ENCODE measurements at places on chromosomes 4 and X.

GRCh38 chrX:460116-460515 lies 73.4 kb upstream of the PPP2R3B start:
- no peak for DNase-seq

- peak; percentile 36 for DNase-seq
Observed at GRCh38 chr4:15003401-15003890, 1.2 kb downstream of the CPEB2 start.

- peak; percentile 94 for DNase-seq
Observed at GRCh38 chr4:108360754-108361445, 192.2 kb upstream of the LEF1 start.

DNA sequence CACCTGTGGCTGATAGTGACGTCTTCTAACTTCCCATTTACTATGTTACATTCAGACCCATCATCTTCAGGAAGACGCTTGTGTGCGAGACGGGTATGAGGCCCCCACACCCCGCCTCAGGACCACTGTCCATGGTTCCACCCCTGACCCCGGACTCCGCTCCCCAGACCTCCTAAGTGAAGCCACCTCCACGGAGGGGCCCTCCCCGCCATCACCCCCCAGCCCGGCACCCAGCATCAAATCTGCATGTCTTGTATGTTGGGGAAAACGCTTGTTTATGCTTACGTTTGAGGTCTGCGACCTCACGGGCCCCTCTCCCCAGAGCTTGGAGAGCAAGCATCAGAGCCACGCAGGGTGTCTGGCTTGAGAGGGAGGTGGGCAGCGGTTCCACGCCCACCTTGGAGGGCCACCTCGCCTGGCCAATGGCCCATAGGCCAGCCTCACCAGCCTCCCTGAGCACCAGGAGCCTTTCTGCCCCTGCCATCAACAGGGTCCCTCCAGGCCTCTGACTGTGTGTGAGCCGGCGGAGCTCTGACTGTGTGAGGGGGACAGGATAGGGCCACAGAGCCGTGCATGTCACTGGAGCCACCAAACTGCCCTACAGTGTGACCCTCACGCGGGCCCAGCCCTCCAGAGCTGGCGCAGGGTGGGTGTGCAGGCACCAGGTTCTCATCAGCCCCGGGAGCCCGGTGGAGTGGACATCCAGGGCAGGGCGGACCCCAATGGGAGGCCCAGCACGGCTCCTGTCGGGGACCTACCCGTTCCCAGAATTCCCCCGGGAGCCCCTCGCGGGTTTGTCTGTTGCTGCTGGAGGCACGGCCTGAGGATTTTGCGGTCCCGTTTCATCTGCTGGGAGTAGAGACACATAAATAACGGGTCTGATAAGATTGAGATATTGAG lies 88.4 kb upstream of the NKX1-1 start:
- DNase-seq, result no peak

GRCh38 chr4:173707658-173708419 lies 177.8 kb upstream of the HAND2 start:
- DNase-seq, result no peak

DNA sequence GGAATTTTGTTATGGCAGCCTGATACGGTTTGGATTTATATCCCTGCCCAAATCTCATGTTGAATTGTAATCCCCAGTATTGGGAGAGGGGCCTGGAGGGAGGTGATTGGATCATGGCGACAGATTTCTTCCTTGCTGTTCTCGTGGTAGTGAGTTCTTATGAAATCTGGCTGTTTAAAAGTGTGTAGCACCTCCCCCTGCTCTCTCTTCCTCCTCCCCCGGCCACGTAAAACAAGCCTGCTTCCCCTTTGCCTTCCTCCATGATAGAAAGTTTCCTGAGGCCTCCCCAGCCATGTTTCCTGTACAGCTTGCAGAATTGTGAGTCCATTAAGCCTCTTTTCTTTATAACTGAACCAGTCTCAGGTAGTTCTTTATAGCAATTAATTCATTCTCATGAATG lies 37.9 kb downstream of the SUPT20HL2 start:
- no peak for DNase-seq

DNA sequence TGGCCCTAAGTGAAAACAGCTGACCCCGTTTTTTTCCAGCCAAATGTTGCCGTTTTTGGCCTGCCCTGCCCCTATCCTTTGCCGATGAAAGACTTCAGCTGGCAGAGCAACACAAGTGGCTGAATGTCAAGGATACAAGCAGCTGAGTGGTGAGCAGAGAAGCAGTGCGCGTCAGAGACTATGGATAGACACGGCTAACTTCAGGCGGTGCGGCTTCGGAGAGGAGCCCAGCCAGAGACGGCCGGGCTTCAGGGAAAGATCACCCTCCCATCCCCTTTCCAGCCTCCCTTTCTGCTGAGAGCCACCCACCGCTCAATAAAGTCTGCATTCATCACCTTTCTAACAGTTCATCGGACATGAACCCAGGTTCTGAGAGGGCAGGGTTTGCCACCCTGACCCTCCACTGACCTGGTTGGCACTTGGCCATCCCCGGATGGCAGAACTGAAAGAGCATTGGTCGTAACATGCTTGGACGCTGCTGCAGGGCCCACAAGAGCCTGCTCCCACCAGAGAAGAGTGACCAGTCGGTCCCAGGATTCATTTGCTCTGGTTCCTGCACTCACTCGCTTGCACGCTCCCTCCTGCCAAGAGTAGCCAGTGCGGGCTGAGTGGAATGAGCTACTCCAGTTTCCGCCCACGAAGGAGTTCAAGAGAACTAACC lies 125.8 kb downstream of the PPEF1 start:
- no peak for DNase-seq

GRCh38 chr4:38675146-38676121 lies 11.4 kb downstream of the KLF3 start:
- peak; percentile 69 for DNase-seq

- DNase-seq, result no peak
Observed at GRCh38 chr4:137610960-137611359, 78.7 kb upstream of the PCDH18 start.

- DNase-seq, result no peak
Observed at GRCh38 chrX:134753718-134754008, 95.4 kb upstream of the PLAC1 start.

- no peak for DNase-seq
Observed at GRCh38 chr4:145580906-145581305, 38.3 kb upstream of the MMAA start.

- DNase-seq, result peak; percentile 78
Observed at GRCh38 chr4:157115613-157116335, 39.8 kb downstream of the GLRB start.

DNA sequence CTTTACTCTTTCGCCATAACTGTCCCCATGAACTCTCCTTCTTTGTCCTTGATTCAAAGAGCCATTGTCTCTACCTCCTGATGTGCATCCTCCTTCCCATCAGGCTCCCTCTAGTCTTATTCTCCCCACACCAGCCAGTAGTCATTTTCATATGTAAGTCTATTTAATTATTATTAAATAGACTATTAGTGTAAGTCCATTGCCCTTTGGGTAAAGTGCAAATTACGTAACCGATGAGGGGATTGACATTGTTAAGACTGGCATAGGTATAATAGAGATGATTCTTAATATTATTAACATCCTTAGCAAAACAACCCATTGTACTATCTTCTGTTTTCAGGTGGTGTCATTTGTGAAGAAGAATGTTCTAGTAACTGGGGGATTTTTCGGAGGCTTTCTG lies 16.7 kb downstream of the CMC4 start:
- no peak for DNase-seq

- DNase-seq, result no peak
Observed at GRCh38 chr4:86896596-86896995, 4.4 kb upstream of the C4orf36 start.

GRCh38 chr4:173446416-173446815 lies 47.5 kb upstream of the SCRG1 start:
- no peak for DNase-seq

DNA sequence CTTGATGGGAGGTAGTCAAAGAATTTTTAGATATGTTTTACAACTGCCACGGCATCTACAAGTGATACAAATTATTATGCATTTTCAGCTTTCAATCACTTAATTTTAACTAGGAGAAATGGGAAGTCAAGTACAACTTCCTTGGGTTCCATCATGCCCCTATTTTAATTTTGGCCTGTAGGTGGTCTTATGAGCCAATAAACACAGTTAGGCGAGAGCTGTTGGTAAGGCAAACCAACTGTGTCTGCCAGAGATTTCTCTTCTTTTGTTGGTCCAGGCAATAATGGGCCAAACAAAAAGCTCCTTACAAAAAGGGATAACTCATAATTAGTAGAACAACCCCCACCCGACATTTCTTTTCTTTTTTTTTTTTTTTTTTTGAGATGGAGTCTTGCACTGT lies 63.3 kb upstream of the ARX start:
- no peak for DNase-seq

- DNase-seq, result no peak
Observed at GRCh38 chrX:143853488-143853887, 30.4 kb upstream of the UBE2NL start.

- no peak for DNase-seq
Observed at GRCh38 chrX:147602176-147602696, 309.5 kb upstream of the FMR1 start.

- DNase-seq, result no peak
Observed at GRCh38 chrX:36568946-36569345, 439.2 kb upstream of the FAM47C start.

- no peak for DNase-seq
Observed at GRCh38 chr4:146522869-146523205, 1.1 kb upstream of the SLC10A7 start.

DNA sequence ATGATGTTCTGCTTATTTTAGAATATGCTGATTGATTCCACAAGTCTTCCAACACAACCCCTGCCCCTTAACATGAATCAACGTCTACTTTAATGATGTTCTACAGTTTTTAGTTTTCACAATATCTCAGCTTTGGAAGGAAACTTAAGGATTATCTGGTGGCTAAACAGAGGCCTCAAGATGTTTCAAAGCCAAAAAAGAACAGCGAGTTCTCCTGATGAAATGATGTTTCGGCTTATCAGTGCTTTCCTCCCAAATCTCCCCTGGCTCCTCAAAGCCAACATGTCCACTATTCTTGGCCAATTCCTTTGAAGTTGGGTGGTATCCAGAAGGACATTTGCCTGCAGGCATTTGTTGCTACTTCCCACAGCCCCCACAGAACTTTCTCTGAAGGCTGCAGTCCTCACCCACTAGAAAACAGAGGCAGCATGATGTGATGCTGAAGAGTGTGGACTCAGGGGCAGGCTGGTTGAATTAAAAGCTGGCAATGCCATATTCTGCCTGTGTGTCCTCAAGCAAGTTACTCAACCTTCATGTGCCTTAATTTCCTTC lies 87.3 kb downstream of the ADGRG4 start:
- DNase-seq, result no peak

DNA sequence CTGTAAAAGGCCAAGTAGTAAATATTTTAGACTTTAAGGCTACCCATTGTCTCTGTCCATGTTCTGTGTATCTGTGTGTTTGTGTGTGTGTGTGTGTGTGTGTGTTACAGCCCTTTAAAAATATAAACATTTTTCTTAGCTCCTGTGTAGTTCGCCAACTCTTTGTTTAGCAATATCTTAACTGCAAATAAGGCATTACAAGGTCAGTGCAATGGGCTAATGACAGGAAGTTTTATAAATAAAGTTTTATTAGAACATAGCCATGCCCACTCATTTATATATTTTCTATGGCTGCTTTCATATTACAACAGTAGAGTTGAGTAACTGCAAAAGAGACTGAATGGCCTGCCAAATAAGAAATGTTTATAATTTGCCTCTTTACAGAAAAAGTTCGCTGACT lies 5.9 kb upstream of the SLC7A11 start:
- DNase-seq, result no peak

DNA sequence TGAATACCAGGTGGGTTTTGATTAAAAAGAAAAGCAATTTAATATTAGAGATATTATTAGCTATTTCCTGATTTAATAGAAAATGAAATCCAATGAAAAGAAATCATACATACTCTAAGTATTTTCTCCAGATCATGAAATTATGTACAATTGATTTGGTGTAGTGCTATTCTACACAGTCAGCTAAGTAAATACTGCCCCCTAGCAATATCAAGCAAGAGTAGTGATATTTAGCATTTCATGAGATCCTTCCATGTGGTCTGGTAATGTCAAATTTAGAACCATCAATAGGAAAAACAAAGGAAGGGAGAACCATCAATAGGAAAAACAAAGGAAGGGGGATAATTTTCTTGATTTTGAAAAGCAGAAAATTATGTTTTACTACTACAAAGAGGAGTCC lies 114.6 kb downstream of the TBCK start:
- DNase-seq, result no peak

DNA sequence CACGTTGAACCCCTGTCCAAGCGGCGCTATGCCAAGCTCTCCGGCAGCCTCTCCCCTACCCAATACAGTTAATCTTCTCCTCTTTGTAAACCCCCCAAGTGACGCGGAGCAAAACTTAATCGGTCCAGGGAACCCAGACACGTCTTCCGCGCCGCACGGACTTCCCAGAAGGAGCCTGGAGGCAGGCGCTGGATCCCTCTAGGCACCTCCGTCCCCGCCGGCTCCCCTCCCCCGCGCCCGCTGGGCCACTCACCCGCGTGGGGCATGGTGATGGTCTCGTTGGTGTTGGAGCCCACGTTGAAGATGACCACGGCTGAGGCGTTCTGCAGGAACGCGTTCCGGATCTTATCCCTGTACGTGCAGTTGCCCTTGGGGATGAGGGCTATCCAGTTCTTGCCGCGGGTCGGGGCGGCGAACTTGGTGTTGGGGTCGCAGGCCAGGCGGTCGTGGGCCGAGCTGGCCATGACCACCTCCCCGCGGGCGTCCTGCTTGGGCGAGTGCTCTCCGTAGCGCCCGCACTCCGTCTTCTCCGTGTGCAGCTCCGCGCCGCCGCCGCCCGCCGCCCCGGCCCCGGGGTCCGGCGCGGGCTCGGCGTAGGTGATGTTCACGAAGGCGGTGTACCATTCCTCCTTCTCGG lies 1.1 kb downstream of the RNF150 start:
- peak; percentile 47 for DNase-seq

DNA sequence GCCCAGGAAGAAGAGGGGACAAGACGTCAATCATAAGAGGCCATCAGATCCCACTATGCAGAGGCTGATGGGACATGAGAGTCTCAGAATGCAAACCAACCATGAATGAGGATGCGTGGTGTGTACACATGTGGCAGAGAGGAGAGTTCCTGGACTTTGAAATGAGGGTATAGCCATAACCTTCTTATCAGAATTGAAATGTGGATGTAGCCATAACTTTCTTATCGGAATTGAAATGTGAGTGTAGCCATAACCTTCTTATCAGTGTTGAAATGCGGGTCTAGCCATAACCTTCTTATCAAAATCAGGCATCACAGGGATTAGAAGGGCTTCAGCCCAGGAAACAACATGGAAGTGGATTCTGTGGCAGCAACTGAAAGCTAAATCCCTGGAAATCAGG lies 415.5 kb upstream of the FAT1 start:
- no peak for DNase-seq

DNA sequence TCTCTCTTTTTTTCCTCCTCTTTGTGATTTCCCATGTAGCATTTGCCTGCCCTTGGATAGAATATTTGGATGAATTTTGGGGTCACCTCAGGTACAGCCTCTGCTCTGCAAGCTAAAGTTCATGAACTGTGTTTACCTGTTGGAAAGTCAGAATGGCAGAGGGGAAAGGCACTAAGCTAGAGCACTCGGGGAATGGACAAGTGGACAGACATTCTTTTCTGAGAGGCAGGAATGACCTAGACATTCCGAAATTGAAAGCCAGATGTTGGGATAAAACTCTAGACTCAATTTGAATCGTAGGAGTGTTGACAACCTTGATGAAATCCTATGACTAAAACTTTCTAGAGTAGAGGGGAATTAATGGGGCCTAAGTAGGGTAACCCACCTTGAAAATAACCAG lies 56.1 kb downstream of the LUZP4 start:
- no peak for DNase-seq

GRCh38 chr4:180560896-180561295 lies 1682.3 kb upstream of the TENM3 start:
- no peak for DNase-seq

GRCh38 chr4:172169871-172170270 lies 356.7 kb downstream of the GALNTL6 start:
- DNase-seq, result no peak

- DNase-seq, result no peak
Observed at GRCh38 chr4:16169490-16169889, 56.8 kb downstream of the TAPT1 start.
